Stomach (tissue), 19 donors: ENCODE measurements at places on chromosomes 11 and 22.
A peak's percentile ranks its signal among the peaks of the same experiment; 100 is the strongest.

GRCh38 chr11:67542971-67543370 is 19.7 kb upstream of the CABP2 start:
- DNase-seq = no peak

- DNase-seq = no peak
Measured at GRCh38 chr22:24231706-24232105, 13.2 kb downstream of the GGT5 start.

- no peak for DNase-seq
Measured at GRCh38 chr11:47391711-47392432, 13.5 kb upstream of the SPI1 start.

DNA sequence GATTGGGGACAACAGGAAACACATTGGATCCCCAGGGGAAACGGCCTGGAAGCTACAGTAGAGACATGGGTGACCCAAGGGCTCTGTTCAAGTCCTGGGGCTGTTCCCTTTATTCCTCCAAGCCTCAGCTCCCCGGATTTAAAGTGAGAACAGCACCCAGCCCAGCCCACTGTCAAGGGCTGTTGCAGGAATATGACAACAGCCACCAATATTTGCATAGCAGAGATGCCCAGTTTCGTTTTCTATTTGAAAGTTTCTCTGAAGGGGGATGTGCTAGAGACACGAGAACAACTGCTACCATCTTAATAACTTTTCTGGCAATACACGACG is 81.1 kb upstream of the WNT7B start:
- peak; percentile 57 for DNase-seq
